ENCODE measurements at places on chromosomes 5 and 9. TPM values are rescaled to one million over a fixed set of nuclear protein-coding genes. Genes with fewer than 3 reads are reported as not detected.

The IFNA2 gene
- not detected for total RNA-seq

The ARHGEF28 gene
- total RNA-seq = 0.17 TPM

DNA sequence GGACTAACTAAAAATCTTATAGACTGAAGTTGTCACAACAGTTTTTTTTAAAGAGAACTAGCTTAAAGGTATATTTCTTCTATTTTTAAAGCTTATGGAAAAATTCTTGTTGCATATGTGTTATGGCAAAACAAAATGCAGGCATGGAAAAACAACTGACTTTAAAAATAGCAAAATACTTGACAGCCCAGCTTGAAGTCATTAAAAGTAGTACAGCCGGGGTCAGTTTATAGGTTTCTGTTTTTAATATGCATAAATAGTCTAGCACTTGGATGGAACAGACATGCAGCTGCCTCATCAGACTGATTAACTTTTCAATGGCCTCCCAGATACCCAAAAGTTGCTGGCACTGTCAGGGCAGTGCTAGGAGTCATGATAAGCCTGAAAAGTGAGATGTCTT lies 22.3 kb upstream of the ARL15 start:
- DNase-seq = no peak

The MYOZ3 gene
- not detected for total RNA-seq

DNA sequence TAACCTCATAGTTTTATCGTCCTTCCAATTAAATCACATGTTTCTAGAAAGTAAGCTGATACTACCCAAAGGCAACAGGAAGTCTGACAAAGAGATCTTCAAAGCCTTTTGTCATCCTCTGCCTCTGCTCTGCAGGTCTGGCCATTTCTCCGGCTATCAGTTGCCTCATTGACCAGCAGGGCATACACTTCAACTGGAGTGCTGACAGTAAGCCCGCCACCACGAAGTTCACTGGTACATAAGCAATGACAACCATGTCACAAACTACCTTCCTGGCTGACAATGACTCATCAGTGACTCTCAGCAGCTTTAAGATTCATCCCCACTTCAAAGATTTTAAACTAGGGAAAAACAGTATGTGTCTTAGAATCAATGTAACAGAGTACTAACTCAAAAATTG lies 20.6 kb downstream of the SPTLC1 start:
- DNase-seq = no peak

- no peak for DNase-seq
Observed at GRCh38 chr5:135051399-135051798, 17.4 kb upstream of the PITX1 start.

DNA sequence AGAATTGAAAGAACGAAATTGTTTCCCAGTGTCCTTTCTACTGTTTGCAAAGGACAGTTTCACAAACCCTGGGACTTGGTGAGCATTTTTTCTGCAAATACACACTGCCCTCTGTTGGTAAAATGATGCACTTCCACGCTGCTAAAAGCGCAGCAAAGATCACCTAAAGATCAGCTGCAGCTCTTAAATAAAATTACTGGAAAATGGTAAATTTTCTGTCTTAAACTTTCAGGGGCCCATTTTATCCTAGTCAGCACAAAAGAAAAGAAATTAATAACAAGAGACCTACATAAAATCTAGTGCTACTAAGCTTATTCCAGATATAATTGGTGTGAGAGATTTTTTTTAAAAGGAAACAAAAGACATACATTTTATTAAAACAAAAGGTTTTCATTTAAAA lies 566.0 kb downstream of the CAAP1 start:
- DNase-seq = no peak

GRCh38 chr9:134957945-134958227 lies 40.2 kb upstream of the FCN1 start:
- peak; percentile 34 for DNase-seq

GRCh38 chr9:21286659-21287058 lies 18.5 kb downstream of the IFNA5 start:
- DNase-seq = no peak

DNA sequence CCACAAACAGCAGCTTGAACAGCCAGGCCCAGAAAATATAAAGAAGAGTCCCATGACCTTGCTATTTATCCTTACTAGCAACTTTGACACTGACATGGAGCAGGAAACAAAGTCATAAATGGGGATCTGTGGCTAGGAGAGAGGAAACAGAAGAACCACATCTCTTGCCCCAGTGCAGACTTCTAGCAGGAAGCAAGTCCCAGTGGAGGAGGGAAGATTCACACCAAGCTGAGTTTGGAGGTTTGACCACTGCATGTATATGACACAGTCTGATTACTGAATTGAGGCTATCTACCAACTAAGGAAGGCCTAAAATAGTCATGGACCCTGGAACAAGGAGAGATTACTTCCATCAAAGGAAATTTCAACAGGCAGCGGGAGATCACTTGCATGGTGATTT lies 51.4 kb downstream of the CDH6 start:
- DNase-seq = no peak

- DNase-seq = no peak
Observed at GRCh38 chr5:19044931-19045695, 942.9 kb downstream of the CDH18 start.

GRCh38 chr9:135136481-135136880 lies 49.0 kb downstream of the OLFM1 start:
- DNase-seq = no peak

DNA sequence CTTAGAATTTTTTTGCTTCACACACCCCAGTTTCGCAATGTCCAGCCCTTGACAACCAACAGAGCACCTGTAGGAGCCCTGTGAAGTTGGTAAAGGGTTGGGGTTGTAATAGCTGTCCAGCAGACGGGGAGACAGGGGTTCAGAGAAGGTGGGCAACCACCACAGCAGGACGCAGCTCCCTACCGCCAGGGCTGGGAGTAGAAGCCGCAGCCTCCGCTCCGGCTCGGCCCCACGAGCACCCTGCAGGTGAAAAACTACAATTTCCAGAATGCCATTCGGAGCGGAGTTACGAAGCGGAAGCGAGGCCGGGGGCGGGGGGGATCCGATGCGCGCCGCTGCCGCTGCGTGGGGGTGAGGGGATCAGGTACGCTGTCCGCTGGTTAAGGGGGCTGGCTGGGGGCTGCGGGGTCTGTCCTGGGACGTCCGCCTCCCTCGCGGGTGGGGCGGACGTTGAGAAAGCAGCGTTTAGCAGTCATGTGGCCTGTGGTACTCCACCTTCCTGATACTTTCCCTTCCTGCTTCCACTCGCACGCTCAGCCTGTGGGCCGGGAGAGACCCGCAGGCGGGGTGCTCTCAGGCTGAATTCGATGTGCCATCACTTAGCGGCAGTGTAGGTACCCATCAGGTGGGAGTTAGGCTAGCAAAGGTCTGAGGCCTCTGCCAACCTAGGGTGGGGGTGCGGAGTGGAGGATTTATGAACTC lies at the start of gene TRMT10B:
Gene TRMT10B (plus strand): TSS at position 317 of the 702 bp plus-strand sequence. CDS start 8,127 bp downstream, outside the sequence.
- DNase-seq = peak; percentile 81

- no peak for DNase-seq
Observed at GRCh38 chr9:126166866-126167265, 159.8 kb upstream of the MVB12B start.

GRCh38 chr9:98916660-98917059 lies 27.0 kb upstream of the COL15A1 start:
- DNase-seq = no peak

The PAEP gene
- total RNA-seq = not detected

DNA sequence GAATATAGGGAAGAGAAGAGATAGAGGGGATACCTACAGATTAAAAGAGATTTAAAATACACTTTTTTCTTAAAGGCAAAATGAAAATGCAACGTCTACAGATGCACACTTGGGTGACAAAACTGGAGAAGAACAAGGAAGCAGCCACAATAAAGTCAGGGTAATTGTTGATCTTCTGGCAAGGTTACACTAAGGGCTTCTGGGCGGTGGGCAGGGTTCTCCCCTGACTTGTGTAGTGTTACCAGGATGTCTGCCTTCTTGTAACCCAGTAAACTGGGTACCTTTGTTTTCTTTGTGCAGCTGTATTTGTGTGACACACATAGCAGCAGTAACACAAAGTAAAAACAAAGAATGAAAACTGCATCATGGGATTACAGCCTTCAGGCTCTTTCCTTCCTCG lies 37.8 kb downstream of the EPB41L4B start:
- no peak for DNase-seq

GRCh38 chr9:130731355-130731754 lies 37.8 kb downstream of the EXOSC2 start:
- no peak for DNase-seq

DNA sequence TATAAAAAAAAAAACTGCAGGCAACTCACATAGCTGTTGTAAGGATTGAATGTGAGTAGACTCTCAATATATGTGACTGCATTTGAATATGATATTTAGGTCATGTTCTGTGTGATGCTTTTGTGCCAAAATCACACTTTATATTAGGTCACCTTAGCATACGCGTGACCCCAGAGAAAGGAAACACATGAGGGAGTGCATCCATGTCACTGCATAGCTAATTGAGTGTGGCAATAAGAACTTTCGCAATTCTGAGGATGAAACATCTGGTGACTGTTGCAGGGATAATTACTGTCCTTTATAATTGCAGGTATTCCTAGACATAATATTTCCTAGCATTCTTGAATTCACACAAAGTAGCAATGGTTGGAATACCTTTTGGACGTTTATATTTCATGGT lies 459.5 kb upstream of the KLF4 start:
- no peak for DNase-seq

Measured in natural killer cell treated with Interleukin-12 subunit alpha and Interleukin-12 subunit beta and Interleukin-15 and Interleukin-18, amount 100 ng/mL, for 72 hours (primary cell).